ENCODE measurements at places on chromosomes 7 and 10.

DNA sequence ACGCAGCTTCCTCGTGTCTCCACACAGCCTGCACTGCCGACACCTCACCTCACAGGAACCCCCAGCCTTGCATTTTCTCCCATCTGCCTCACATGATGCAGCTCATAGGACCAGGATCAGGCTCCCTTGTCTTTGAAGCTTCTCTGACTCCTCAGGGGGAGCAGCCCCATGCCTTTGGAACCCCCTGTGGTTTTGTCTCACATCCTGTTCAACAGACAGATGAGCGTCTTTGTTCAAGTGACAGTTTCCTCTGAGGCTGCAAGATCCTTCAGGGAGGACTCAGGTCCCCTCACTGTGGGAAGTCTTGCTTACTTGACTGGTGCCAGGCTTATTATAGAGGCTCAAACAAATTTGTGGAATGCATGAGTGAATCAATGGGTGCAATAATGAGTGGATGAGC is 667.1 kb downstream of the INHBA start:
- no peak for DNase-seq

GRCh38 chr7:140229101-140229525 is 52.3 kb upstream of the KDM7A start:
- DNase-seq = no peak

DNA sequence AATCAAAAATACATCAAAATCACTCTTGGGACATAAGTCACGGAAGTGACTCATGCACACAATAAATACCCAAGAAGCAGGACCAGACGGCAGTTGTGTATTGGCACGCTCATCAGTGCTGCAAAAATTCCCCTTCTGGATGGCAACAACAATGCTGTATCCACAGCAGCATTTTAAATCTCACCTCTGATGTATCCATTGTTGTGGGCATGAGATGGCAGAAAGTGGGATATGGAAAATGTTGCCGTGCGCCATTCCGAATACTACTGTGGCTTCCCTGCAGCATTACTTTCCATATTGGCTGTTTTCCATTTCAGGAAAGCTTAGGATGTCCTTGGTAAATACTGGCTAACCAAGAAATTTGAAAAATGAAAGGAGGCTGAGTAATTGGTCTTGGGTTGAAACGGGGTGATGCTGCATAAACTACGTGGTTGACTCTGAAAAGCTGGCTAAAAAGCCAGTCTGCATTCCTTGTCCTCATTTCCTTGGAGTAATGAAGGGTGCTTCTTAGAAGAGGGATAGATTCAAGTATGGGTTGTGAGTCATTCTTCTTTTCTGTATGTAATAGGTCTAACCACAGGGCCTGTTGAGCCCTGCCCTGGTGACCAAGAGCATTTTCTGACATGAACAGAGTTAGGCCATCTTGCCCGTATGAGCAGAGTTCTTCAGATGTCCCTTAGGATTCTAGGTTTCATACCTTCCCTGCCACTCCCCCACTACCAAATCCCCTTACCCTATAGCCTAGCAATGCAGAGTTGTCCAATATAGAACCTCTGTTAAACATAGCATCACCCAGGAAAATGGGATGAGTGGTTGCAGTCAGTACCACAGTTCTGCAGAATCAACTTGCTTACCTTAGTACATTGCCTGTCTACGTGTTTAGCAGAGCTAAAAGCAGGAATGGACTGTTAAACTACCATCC is 36.3 kb upstream of the TOMM7 start:
- no peak for DNase-seq

GRCh38 chr10:122029499-122030199 is 40.7 kb downstream of the TACC2 start:
- no peak for DNase-seq

GRCh38 chr10:48640326-48640725 is 35.5 kb upstream of the ARHGAP22 start:
- DNase-seq = no peak

DNA sequence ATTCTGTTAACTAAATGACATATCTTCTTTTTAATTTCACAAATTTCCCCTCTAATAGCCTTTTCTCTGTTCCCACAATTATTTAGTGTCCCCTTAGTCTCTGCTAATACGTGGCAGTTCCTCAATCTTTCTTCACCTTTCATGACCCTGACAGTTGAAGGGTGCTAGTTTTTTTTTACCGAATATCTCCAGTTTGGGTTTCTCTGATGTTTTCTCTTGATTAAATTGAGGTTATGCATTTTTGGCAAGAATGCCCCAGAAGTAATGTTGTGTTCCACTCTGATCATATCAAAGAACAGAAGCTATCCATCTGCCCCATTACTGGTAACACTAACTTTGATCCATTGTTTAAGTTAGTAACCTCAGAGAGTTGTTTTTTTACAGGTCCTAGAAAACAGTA is 133.6 kb upstream of the ASAH2 start:
- DNase-seq = no peak

GRCh38 chr7:111282626-111283025 is 191.7 kb downstream of the LRRN3 start:
- no peak for DNase-seq

- no peak for DNase-seq
Measured at GRCh38 chr10:48227213-48227612, 47.3 kb downstream of the FRMPD2 start.

GRCh38 chr7:33979807-33980355 is 74.5 kb downstream of the BMPER start:
- no peak for DNase-seq

GRCh38 chr7:30845426-30846135 is 66.1 kb upstream of the AQP1 start:
- no peak for DNase-seq

DNA sequence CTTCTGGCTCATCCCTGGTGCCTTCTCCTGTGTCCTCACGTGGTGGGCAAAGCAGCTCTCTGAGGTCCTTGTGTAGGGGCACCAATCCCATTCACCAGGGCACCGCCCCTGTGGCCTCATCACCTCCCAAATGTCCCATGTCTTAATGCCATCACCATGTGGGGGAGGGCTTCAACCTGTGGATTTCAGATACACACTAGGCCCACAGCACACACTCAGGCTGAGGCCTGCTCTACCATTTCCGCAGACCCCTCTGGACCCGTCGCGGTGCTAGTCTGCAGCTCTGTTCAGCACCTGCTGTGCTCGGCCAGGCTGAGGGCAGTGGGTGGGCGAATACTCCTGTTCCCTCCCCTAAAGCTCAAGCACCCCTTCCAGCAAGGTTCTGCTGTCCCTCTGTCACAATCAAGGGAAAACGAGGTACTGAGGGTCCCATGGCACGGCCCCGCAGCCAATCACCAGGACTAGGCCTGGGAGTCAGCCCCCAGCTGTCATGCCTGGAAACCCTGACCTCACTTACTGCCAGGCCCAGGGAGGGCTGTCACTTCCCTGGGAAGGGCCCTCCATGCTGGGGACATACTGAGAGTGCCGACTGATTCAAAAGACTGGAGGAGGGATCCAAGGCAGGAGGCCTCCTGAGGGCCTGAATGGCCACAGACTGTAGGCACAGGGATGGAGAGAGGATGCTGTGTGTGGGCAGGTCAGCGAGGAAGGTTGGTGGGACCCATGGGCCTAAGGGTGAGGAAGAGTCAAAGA is 123.8 kb upstream of the RET start:
- DNase-seq = no peak

DNA sequence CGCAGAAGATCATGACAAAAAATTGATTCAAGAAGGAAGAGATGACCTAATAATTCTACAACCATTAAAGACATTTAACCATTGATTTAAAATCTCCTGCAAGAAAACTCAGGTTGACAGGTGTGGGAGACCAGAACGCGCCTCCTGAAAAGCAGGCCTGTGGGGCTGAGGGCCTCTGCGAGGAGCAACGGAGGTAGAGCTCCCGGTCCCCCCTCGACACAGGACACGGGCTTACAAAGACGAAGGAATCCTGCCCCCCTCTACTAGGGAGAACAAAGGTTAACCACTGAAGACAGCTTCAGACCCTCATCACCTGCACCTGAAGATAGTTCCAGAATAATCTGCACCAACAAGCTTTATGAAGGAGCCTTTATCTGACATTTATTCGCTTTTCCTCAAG is 55.9 kb upstream of the INPP5A start:
- DNase-seq = no peak

DNA sequence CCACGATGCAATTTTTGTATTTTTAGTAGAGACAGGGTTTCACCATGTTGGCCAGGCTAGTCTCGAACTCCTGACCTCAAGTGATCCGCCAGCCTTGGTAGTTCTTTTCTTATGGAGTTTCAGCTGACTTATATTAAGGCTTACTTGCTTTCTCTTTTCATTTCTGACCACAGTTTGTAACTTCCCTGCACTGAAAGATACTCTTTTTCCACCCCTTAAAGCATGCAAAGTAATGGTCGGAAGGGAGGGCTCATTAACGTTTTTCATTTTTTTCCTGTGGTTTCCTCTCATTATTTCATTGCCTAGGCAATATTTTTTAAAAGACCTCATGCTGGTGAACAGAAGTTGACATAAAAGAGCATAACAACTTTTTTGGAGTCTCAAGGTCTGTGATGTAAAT is 27.0 kb downstream of the ADRB1 start:
- no peak for DNase-seq

- no peak for DNase-seq
Measured at GRCh38 chr7:138919216-138919615, 62.0 kb downstream of the KIAA1549 start.

DNA sequence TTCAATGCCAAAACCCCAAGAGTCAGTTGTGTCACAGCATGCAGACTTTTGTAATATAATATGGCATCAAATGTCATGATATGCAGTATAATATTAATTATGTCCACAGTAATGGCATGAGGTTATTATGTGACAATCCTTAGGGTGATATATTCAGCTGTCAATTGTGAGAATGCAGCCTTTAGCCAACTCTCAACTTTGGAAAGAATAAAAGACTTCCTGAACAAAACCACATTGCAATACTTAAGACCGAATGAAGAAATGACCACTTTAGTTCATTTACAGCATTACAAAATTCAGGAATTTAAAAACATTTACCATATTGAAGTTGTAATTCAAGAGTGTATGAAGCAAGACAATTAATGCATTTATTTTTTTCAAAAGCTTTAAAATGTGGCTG is 45.4 kb downstream of the CPVL start:
- DNase-seq = no peak

DNA sequence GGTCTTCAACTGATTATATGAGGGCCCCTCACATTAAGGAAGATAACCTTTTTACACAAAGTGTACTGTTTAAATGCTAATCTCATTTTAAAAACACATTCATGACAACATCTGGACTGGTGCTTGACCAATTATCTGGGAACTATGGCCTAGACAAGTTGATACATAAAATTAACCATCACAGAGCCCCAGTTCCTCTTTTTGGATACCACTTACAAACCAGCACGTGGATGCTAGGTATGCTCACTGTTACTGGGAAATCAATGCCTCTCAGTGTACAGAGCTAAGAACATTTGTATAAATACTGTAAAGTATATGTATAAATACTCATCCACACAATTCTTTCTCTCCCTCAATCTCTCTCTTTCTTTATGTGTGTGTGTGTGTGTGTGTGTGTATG is 1217.8 kb upstream of the LRRTM3 start:
- no peak for DNase-seq

GRCh38 chr7:64555046-64555445 is 7.8 kb downstream of the ZNF680 start:
- no peak for DNase-seq

DNA sequence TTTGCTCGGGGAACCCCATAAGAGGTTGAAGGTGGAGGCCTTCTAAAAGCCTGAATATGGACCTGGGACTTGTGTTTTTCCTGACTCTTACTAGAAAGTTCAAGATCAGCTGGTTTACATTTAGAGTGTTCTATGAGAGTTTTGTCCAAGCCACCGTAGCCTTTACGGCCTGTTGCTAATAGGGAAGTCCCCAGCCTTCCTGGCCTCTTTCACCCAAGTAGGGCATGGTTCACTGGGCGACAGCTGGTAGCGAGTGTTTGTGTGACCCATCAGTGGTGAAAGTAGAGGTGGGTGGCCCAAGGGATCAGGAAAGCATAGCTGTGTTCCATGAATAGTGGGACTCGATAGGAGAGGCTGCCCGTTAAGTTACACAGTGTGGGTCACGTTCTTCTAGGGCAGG is 60.1 kb downstream of the RABGEF1 start:
- no peak for DNase-seq

DNA sequence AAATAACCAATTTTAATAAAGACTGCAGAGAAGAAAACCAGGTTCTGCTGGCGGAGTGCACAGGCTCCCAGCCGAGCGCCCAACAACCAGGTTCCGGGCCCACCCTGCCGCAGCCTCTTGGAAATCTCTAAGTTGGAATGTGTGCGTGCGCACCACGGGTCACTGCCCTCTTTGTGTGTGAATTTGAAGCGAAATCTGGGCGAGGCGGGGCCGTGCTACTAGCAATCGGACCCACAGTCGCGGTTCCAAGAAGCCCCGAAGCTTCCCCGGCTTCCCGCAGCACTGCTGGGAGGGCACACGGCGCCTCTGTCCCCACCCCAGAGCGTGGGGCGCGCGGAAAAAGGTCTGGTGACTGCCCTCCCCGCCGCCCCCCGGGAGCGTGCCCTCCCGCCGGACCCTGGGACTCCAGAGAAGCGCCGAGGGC is 666 bp upstream of the MAP3K8 start:
- no peak for DNase-seq

DNA sequence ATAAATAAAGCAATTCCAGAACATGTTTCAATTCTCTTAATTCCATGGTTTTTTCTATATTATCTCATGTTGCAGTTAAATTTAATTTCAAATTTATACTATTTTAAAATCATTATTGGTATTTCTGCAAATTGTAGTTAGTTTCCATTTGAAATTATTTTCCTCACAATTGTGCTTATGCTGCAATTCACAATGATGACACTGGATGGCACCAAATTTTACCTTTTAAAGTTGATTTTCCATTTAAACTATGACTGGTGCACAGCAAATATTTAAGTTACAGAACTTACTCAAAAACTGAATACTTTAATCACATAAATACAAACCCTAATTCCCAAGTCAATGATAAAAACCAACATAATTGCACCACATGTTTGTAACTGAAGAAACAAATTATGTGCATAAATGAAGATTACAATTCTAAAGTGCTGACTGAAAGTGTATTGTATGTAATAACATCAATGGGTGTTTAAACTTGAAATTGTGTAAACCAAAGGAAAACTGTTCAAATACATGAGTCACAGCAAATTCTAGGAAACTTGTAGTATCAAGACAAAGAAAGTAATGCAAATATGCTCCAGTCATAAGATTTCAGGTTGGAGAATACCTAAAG is 75.3 kb upstream of the AASS start:
- DNase-seq = no peak

GRCh38 chr10:46555713-46556514 is 544 bp downstream of the GPRIN2 start:
- DNase-seq = no peak

All from stimulated activated CD4-positive, alpha-beta T cell treated with anti-CD3 and anti-CD28 coated beads, Interleukin-12 subunit alpha, Interleukin-12 subunit beta, amount 100 ng/mL, for 48 hours (primary cell).